ENCODE measurements at places on chromosomes 13 and 19. TPM values are rescaled to one million over a fixed set of nuclear protein-coding genes. Genes with fewer than 3 reads are reported as not detected.
A peak's percentile ranks its signal among the peaks of the same experiment; 100 is the strongest.

GRCh38 chr19:30006207-30006606 is 64.2 kb downstream of the URI1 start:
- H3K27me3 ChIP-seq, result no peaks in the 10 kb centered on the region
- no peak overlapping the region for H3K27ac ChIP-seq
- DNase-seq, result no peak
- H3K4me1 ChIP-seq, result peaks cover 2% of the 10 kb centered on the region

GRCh38 chr13:72868229-72868628 is 86.3 kb downstream of the PIBF1 start:
- no peaks in the 10 kb centered on the region for H3K4me1 ChIP-seq
- no peak overlapping the region for H3K4me3 ChIP-seq
- H3K27me3 ChIP-seq, result no peaks in the 10 kb centered on the region

- no peaks in the 10 kb centered on the region for H3K4me1 ChIP-seq
- H3K27ac ChIP-seq, result no peak overlapping the region
- H3K36me3 ChIP-seq, result no peaks in the 10 kb centered on the region
- H3K27me3 ChIP-seq, result no peaks in the 10 kb centered on the region
- no peak overlapping the region for H3K4me3 ChIP-seq
- DNase-seq, result no peak
Measured at GRCh38 chr19:32309711-32310390, 35.6 kb upstream of the ZNF507 start.

GRCh38 chr19:50209131-50209530 is 5.7 kb downstream of the MYH14 start:
- H3K36me3 ChIP-seq, result no peaks in the 10 kb centered on the region
- H3K27me3 ChIP-seq, result no peaks in the 10 kb centered on the region
- no peak overlapping the region for H3K4me3 ChIP-seq
- no peaks in the 10 kb centered on the region for H3K4me1 ChIP-seq
- H3K27ac ChIP-seq, result no peak overlapping the region
- peak; percentile 16 for DNase-seq

DNA sequence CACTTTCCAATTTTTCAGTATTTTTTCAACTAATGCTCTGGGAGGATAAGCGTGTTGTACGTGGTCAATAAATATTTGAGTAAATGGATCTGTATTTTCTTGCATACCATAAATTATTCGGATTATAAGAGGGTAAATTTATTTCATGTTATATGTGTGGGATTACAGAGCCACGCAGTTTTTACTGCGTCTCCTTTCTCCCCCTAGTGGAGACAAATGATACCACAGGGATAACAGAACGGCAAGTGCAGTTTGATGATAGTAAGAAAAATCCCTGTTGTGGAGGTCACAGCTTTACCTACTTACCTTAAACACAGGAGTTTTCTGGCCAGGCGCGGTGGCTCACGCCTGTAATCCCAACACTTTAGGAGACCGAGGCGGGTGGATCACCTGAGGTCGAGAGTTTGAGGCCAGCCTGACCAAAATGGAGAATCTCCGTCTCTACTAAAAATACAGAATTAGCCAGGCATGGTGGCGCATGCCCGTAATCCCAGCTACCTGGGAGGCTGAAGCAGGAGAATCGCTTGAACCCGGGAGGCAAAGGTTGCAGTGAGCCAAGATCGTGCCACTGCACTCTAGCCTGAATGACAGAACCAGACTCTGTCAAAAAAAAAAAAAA is 16.8 kb downstream of the MBD3L2B start:
- H3K4me1 ChIP-seq, result no peaks in the 10 kb centered on the region
- no peaks in the 10 kb centered on the region for H3K27me3 ChIP-seq
- H3K36me3 ChIP-seq, result no peaks in the 10 kb centered on the region

The ZNF490 gene
- total RNA-seq, result 7.0 TPM

The PABPC3 gene
- 0.23 TPM for total RNA-seq
